Adrenal gland (tissue), 19 donors: ENCODE measurements at places on chromosomes 1 and 21. TPM values are rescaled to one million over a fixed set of nuclear protein-coding genes. Genes with fewer than 3 reads are reported as not detected.

Gene SMG7
- 47.1 TPM for total RNA-seq

Gene AJAP1
- 0.60 TPM for total RNA-seq

Gene GPR89B
- 13.3 TPM for total RNA-seq

GRCh38 chr1:8913457-8913856 is 32.2 kb upstream of the CA6 start:
- H3K27me3 ChIP-seq = no peaks in the 10 kb centered on the region
- H3K4me1 ChIP-seq = no peaks in the 10 kb centered on the region
- no peak overlapping the region for H3K4me3 ChIP-seq

GRCh38 chr1:221783936-221784335 is 42.0 kb upstream of the DUSP10 start:
- no peak overlapping the region for H3K27ac ChIP-seq
- H3K4me1 ChIP-seq = no peaks in the 10 kb centered on the region
- H3K27me3 ChIP-seq = no peaks in the 10 kb centered on the region
- H3K4me3 ChIP-seq = no peak overlapping the region
- no peak for DNase-seq
- H3K36me3 ChIP-seq = no peaks in the 10 kb centered on the region

DNA sequence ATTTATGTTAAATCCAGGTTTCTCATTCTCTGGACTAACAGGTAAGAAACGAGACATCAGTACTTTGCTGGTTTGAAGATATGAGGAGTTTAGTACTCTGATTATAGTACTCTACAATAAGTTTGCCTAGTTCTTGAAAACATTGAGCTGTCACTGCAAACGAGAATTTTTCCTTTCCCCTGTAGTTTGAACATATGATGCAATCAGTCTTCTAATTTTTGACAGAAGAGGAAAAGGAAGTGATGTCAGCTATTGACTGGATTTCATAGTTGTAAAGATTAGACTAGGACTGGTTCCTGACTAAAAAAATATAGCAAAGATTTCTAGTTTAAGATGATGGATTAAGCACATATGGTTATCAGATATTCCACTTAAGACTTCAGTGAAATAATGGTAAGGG is 461.9 kb downstream of the LRRIQ3 start:
- no peaks in the 10 kb centered on the region for H3K4me1 ChIP-seq
- H3K27ac ChIP-seq = no peak overlapping the region
- no peaks in the 10 kb centered on the region for H3K36me3 ChIP-seq
- no peaks in the 10 kb centered on the region for H3K27me3 ChIP-seq
- H3K4me3 ChIP-seq = no peak overlapping the region

DNA sequence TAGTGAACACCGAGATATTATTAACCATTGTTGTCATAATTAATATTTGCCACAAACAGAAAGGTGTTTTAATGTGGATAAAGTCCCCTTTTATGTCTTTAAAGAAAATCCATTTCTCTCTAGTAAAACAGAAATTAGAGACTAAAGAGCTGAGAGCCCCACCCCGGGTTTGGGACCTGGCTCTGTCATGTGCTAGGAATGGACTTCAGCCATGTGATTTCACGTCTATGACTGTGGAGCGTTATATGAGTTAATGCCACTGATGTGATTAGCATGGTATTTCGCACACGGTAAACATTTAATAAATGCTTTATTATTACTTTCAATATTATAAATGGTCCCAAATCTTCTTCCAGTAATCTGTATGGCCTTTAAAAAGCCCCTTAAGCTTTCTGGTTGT is 205.0 kb upstream of the NFIA start:
- no peak overlapping the region for H3K4me3 ChIP-seq
- no peaks in the 10 kb centered on the region for H3K27me3 ChIP-seq
- DNase-seq = no peak
- H3K4me1 ChIP-seq = no peaks in the 10 kb centered on the region

- no peaks in the 10 kb centered on the region for H3K36me3 ChIP-seq
- no peak for DNase-seq
- H3K27ac ChIP-seq = no peak overlapping the region
- no peaks in the 10 kb centered on the region for H3K27me3 ChIP-seq
- H3K4me1 ChIP-seq = no peaks in the 10 kb centered on the region
Measured at GRCh38 chr1:59123081-59123681, 173.7 kb upstream of the FGGY start.
